T-helper 1 cell treated with Interleukin-12 subunit alpha and Interleukin-12 subunit beta and Interleukin-4 antibody, amounts not matched to agents 30 ng/mL and 1 ng/mL, for 36 hours (primary cell): ENCODE measurements at places on chromosomes 12 and 14. TPM values are rescaled to one million over a fixed set of nuclear protein-coding genes. Genes with fewer than 3 reads are reported as not detected.

The ACRBP gene
- total RNA-seq, result 1.0 and 1.5 TPM in 2 replicates

The MSRB3 gene
- 0.05 and 0.15 TPM in 2 replicates for total RNA-seq

The ANKRD33 gene
- total RNA-seq, result not detected in 2 replicates

The NTN4 gene
- not detected in 2 replicates for total RNA-seq

The FOXN4 gene
- not detected in 2 replicates for total RNA-seq

The CBLN3 gene
- 17.7 and 18.5 TPM in 2 replicates for total RNA-seq

The ARHGEF40 gene
- not detected in 2 replicates for total RNA-seq

The SLC7A8 gene
- 0.25 TPM in 1 of 2 replicates, not detected in the other for total RNA-seq

The TEX52 gene
- total RNA-seq, result 0.41 TPM in 1 of 2 replicates, not detected in the other

The KCNMB4 gene
- total RNA-seq, result 0.15 TPM in 2 replicates

The RAD51B gene
- 21.3 and 24.4 TPM in 2 replicates for total RNA-seq

The SPTB gene
- total RNA-seq, result not detected in 2 replicates

The MYH6 gene
- 0.56 and 1.2 TPM in 2 replicates for total RNA-seq

The APOF gene
- not detected in 2 replicates for total RNA-seq

The NT5DC3 gene
- 4.7 and 5.6 TPM in 2 replicates for total RNA-seq

The NID2 gene
- total RNA-seq, result 0.61 and 1.4 TPM in 2 replicates

The RAD51AP1 gene
- 27.4 and 33.0 TPM in 2 replicates for total RNA-seq

The SCN8A gene
- total RNA-seq, result 0.41 and 0.47 TPM in 2 replicates

The TAS2R13 gene
- 2.0 and 2.8 TPM in 2 replicates for total RNA-seq

The CHST11 gene
- total RNA-seq, result 120 and 122 TPM in 2 replicates

The SMCO2 gene
- 1.4 and 1.8 TPM in 2 replicates for total RNA-seq

The AMDHD1 gene
- 0.10 and 1.8 TPM in 2 replicates for total RNA-seq

The PLEKHD1 gene
- total RNA-seq, result 0.12 and 0.20 TPM in 2 replicates

The KLRK1 gene
- 0.12 TPM in 1 of 2 replicates, not detected in the other for total RNA-seq

The JPH4 gene
- total RNA-seq, result 0.07 TPM in 1 of 2 replicates, not detected in the other

The SPX gene
- total RNA-seq, result 0.95 and 1.2 TPM in 2 replicates

The PSMC1 gene
- 110 and 120 TPM in 2 replicates for total RNA-seq

The CLEC6A gene
- total RNA-seq, result not detected in 2 replicates

The INSM2 gene
- not detected in 2 replicates for total RNA-seq

The HOXC13 gene
- total RNA-seq, result not detected in 2 replicates

The LRP1 gene
- 0.86 and 1.1 TPM in 2 replicates for total RNA-seq

The SRSF5 gene
- 294 and 309 TPM in 2 replicates for total RNA-seq

The CCDC198 gene
- 0.10 TPM in 1 of 2 replicates, not detected in the other for total RNA-seq

The ADGRD1 gene
- total RNA-seq, result 0.54 and 1.5 TPM in 2 replicates

The SLC4A8 gene
- 6.8 and 9.4 TPM in 2 replicates for total RNA-seq
